ENCODE measurements at places on chromosomes 1 and 21. TPM values are rescaled to one million over a fixed set of nuclear protein-coding genes. Genes with fewer than 3 reads are reported as not detected.

- H3K4me1 ChIP-seq: no peaks in the 10 kb centered on the region
- no peaks in the 10 kb centered on the region for H3K27me3 ChIP-seq
- H3K36me3 ChIP-seq: no peaks in the 10 kb centered on the region
- no peak overlapping the region for H3K4me3 ChIP-seq
These were observed 51.9 kb upstream of the PRRC2C start for GRCh38 chr1:171433451-171433850.

DNA sequence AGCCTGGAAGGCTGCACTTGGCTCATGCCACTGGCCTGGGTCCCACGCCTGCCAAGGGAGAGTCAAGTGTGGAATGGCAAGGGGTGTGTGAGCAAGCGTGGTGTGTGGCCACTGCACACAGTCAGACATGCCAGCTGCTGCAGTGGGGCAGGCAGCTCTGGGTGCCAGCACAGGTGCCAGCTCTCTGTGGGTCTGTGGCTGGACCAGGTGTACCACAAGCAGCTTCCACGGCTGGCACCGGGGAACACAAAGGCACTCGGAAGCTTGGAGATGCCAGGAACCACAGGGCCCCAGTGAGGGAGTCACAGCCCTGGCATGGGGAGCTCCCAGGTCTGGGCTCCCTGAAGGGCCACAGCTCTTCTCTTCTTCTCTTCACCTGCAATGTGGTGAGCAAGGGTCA lies 34.8 kb downstream of the ACTL8 start:
- peaks cover 38% of the 10 kb centered on the region for H3K27me3 ChIP-seq
- H3K27ac ChIP-seq: no peak overlapping the region
- DNase-seq: no peak
- no peak overlapping the region for H3K4me3 ChIP-seq
- H3K36me3 ChIP-seq: no peaks in the 10 kb centered on the region

GRCh38 chr1:33326785-33327184 lies 5.9 kb upstream of the A3GALT2 start:
- no peaks in the 10 kb centered on the region for H3K27me3 ChIP-seq
- no peak for DNase-seq
- H3K27ac ChIP-seq: peak overlapping the region; percentile 98
- no peak overlapping the region for H3K4me3 ChIP-seq
- peaks cover 42% of the 10 kb centered on the region for H3K4me1 ChIP-seq
- H3K36me3 ChIP-seq: peaks cover 28% of the 10 kb centered on the region

DNA sequence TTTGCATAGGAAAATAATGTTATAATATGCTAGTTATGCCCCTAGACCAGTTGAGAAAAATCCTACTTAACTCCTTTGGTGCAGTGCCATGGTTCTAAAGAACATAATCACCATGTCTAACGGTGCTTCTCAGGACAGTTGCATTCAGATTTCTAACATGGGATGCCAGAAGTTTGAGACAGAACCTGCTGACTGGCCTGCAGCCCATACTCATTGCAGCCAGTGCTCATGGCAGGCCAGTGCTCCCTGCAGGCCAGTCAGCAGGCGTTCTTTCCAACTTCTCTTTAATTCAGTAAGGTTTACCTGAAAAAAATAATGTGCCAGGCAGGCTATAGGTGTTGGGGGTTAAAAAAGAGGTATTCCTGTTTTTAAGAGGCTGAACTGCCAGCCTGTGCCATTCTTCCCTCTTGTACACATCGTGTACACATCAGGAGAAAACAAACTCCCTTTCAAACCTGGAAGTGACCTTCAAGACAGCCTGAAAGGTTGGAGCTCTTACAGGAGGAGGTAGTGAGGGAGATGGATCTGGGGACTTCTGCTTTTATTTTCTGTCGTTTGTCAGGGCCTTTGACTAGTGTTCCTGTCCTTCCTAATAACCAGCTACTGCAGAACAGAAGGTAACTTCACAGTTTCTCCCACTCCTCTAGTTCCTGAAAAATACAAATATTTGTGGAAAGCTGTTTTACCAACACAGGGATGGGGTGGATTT lies 146.0 kb upstream of the MAGI3 start:
- H3K27me3 ChIP-seq: no peaks in the 10 kb centered on the region
- no peak for DNase-seq
- no peaks in the 10 kb centered on the region for H3K4me1 ChIP-seq
- H3K4me3 ChIP-seq: no peak overlapping the region
- H3K36me3 ChIP-seq: no peaks in the 10 kb centered on the region

- no peak overlapping the region for H3K4me3 ChIP-seq
- H3K27me3 ChIP-seq: no peaks in the 10 kb centered on the region
- H3K36me3 ChIP-seq: no peaks in the 10 kb centered on the region
- H3K27ac ChIP-seq: no peak overlapping the region
These were observed 76.5 kb upstream of the FGGY start for GRCh38 chr1:59220356-59220755.

GRCh38 chr1:234325878-234326496 lies 47.3 kb upstream of the COA6 start:
- no peaks in the 10 kb centered on the region for H3K4me1 ChIP-seq
- no peak overlapping the region for H3K27ac ChIP-seq
- H3K27me3 ChIP-seq: no peaks in the 10 kb centered on the region
- no peak for DNase-seq
- H3K4me3 ChIP-seq: peak overlapping the region; percentile 35

- H3K27ac ChIP-seq: peak overlapping the region; percentile 79
- H3K36me3 ChIP-seq: no peaks in the 10 kb centered on the region
- no peak for DNase-seq
- H3K4me3 ChIP-seq: peak overlapping the region; percentile 82
- no peaks in the 10 kb centered on the region for H3K27me3 ChIP-seq
These were observed 792 bp downstream of the GOLPH3L start for GRCh38 chr1:150696162-150696561.

GRCh38 chr1:36396359-36396758 lies 1.3 kb downstream of the LSM10 start:
- H3K4me1 ChIP-seq: peaks cover 35% of the 10 kb centered on the region
- no peak for DNase-seq
- H3K27ac ChIP-seq: peak overlapping the region; percentile 97
- H3K27me3 ChIP-seq: no peaks in the 10 kb centered on the region
- H3K36me3 ChIP-seq: no peaks in the 10 kb centered on the region

VWA5B1 gene
- polyA plus RNA-seq: not detected

Data from psoas muscle (tissue), 8 donors.